ENCODE measurements at places on chromosomes 6 and 20.

GRCh38 chr6:138383776-138384175 lies 6.1 kb downstream of the SMIM28 start:
- DNase-seq: no peak

GRCh38 chr6:123263981-123264380 lies 267.9 kb downstream of the CLVS2 start:
- DNase-seq: no peak

- no peak for DNase-seq
Observed at GRCh38 chr20:433300-433975, 25.3 kb downstream of the RBCK1 start.

DNA sequence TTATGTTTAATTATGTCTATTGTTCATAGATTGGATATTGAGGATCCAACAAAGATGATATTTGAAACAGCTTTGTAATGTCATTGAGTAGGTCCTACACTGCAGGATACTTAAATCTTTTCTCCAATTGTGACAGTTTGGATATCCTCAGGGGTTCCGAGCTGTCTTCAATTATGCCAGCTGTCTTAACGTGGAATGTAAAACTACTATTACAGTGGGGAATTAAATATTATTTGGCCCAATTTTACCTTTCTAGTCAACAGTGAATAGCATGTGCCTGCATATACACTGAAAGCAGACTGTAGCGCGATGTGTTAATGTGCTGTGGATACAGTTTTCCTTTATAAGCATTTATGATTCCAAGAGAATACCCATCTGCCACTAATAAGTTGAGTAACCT lies 156.9 kb downstream of the GRIK2 start:
- peak; percentile 33 for DNase-seq

- DNase-seq: no peak
Observed at GRCh38 chr6:42118162-42119001, 24.0 kb downstream of the C6orf132 start.
